ENCODE measurements at places on chromosomes 1 and 21. TPM values are rescaled to one million over a fixed set of nuclear protein-coding genes. Genes with fewer than 3 reads are reported as not detected.

Gene UTP11
- 30.2 TPM for total RNA-seq

Gene TLCD4
- total RNA-seq: 0.85 TPM

Gene SDF4
- total RNA-seq: 90.1 TPM

Gene TSSK3
- total RNA-seq: 0.56 TPM

Gene TRIM67
- not detected for total RNA-seq

Gene FMOD
- 6.5 TPM for total RNA-seq

Gene DIRAS3
- total RNA-seq: 8.2 TPM

Gene NEGR1
- 13.8 TPM for total RNA-seq

Gene RNASEL
- total RNA-seq: 10.5 TPM

Gene OR2L13
- total RNA-seq: under 0.01 TPM

Gene GJA5
- 3.7 TPM for total RNA-seq

Gene ANGPTL1
- 4.6 TPM for total RNA-seq

Gene LRRC53
- total RNA-seq: not detected

Gene AKR7A3
- 0.28 TPM for total RNA-seq

Gene NCF2
- total RNA-seq: 0.19 TPM

Gene RAB7B
- total RNA-seq: 3.1 TPM

Gene TRPM2
- not detected for total RNA-seq

Gene BCAN
- under 0.01 TPM for total RNA-seq

Gene FCRLB
- 3.1 TPM for total RNA-seq

Gene CCDC185
- total RNA-seq: not detected
